LHCN-M2 (cell line): ENCODE measurements at places on chromosomes 1 and 21. TPM values are rescaled to one million over a fixed set of nuclear protein-coding genes. Genes with fewer than 3 reads are reported as not detected.
A peak's percentile ranks its signal among the peaks of the same experiment; 100 is the strongest.

The SYCP1 gene
- total RNA-seq: not detected in 2 replicates

The GLMP gene
- total RNA-seq: 42.2 and 45.6 TPM in 2 replicates

The NES gene
- 470 and 483 TPM in 2 replicates for total RNA-seq

The AMPD1 gene
- total RNA-seq: 0.11 TPM in 1 of 2 replicates, not detected in the other

The SFN gene
- total RNA-seq: not detected in 2 replicates

The HSPA6 gene
- total RNA-seq: 0.11 TPM in 1 of 2 replicates, not detected in the other

The RSPH1 gene
- not detected in 2 replicates for total RNA-seq

GRCh38 chr1:223785808-223786207 is 59.9 kb downstream of the TP53BP2 start:
- DNase-seq: no peak

DNA sequence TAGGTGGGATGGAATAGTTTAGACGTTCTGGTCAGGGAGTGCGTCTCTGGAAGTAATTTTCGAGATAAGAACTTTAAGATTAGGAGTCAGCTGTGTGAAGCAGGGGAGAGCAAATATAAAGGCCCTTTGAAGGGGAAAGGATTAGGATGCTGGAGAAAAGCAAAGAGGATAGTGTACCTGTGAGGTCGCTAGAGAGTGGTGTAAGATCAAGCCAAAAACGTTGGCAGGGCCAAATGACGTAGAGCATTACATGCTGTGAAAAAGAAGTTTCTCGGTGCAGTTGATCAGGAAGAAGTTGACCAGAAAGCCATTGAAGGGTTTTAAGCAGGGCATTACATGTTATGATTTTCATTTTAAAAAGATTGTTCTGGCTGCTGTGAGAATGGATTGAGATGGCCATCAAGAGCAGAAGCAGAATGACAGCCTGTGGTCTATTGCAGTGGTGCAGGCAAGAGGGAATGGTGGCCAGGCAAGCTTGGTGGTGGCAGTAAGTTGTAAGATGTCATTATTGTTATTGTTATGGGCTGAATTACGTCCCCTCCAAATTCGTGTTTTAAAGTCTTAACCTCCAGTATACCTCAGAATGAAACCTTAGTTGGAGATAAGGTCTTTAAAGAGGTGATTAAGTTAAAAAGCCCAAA is 113.6 kb upstream of the KIF26B start:
- DNase-seq: no peak

GRCh38 chr1:82464362-82465001 is 663.7 kb downstream of the ADGRL2 start:
- DNase-seq: peak; percentile 31

- DNase-seq: no peak
These were observed 186.2 kb upstream of the C1orf174 start for GRCh38 chr1:4086085-4086850.

DNA sequence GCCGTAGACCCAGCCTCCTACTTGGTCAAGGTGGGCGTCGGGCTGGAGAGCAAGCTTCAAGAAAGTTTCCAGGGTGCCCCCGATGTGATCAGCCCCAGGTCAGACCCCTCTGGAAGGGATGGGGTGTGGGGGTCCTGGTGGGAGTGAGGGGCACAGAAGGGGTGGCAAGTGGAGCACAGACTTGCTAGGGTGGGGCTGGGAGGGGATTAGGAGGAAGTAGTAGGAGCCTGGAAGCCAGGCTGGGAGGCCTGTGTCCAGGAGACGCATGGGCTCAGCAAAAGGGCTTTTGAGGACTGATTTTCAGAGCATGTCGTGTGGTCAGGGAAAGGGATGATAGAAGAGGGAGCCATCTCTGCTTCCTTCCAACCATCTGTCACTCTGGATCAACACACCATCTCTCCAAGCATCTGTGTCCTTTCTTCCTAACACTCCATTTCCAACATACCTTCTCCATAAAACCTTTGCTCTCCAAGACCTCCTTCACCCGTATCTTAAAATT is 8.5 kb downstream of the TRIM46 start:
- DNase-seq: no peak

- peak; percentile 86 for DNase-seq
These were observed 51.4 kb upstream of the SIM2 start for GRCh38 chr21:36647279-36648093.

- no peak for DNase-seq
These were observed 11.6 kb upstream of the CD46 start for GRCh38 chr1:207740207-207740606.

- no peak for DNase-seq
These were observed 1.4 kb downstream of the GPR37L1 start for GRCh38 chr1:202124142-202124541.

- no peak for DNase-seq
These were observed 15.2 kb upstream of the NBL1 start for GRCh38 chr1:19628879-19629278.

DNA sequence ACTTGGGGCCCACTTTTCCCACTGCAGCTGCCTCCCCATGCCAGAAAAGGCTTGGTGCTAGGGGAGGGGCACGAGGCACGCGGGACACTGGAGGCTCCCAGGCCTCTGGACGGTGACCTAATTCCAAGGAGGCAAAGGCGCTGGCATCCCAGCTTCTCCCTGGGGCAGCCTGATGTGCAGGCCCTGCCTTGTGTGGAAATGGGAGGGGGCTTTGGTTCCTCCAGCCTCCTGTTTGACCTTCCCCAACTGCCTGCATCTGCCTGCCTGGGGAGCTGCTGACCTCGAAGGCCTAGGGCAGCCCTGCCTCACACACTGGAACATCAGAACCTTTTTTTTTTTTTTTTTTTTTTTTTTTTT is 39.9 kb downstream of the KIAA1614 start:
- DNase-seq: no peak

GRCh38 chr1:15756143-15757015 is 2.2 kb upstream of the FBLIM1 start:
- DNase-seq: no peak

GRCh38 chr1:99641558-99641957 is 4.4 kb upstream of the PALMD start:
- no peak for DNase-seq

- DNase-seq: peak; percentile 65
These were observed 35.9 kb upstream of the HMGN1 start for GRCh38 chr21:39384674-39385298.

- DNase-seq: no peak
These were observed 19.6 kb upstream of the PDE9A start for GRCh38 chr21:42633858-42634257.
